ENCODE measurements at places on chromosomes 6 and 20.

DNA sequence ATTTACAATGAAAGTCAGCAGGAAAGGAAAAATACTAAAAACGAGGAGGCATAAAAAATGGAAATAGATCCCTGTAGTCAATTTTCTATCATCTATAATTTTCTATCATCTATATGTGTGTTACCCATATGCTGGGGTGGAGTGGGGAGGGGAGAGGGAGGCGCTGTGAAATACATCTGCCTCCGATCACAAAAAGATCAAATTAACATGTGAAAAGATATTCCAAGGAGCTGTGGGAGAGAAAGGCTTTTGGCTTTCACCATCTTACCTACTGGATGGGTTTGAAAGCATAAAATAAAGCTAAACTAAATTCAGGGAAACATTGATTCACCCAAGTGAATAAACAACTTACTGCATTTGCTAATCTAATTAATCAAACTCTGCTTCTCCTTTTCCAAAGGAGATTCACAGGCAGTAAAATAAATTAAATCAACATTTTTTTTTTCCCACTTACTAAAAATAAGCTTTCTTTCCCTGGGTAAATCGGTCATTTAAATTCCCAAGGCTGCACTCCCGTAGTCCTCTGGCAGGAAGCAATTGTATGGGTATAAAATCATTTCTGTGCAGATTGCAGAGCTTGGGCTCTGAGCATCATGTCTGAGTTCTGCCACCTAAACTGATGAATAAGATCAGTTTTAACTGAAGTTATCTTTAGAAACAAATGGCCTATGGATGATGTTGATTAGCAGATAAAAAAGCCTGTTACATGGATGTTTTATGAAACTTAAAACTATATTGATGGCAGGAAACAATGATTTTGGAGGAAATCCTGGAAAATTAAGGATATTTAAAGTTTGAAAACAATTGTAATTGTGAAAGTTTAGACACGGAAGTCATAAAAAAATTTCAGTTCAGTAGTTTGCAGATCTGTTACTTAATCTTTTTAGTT lies 147.9 kb downstream of the SOX4 start:
- no peak for DNase-seq

DNA sequence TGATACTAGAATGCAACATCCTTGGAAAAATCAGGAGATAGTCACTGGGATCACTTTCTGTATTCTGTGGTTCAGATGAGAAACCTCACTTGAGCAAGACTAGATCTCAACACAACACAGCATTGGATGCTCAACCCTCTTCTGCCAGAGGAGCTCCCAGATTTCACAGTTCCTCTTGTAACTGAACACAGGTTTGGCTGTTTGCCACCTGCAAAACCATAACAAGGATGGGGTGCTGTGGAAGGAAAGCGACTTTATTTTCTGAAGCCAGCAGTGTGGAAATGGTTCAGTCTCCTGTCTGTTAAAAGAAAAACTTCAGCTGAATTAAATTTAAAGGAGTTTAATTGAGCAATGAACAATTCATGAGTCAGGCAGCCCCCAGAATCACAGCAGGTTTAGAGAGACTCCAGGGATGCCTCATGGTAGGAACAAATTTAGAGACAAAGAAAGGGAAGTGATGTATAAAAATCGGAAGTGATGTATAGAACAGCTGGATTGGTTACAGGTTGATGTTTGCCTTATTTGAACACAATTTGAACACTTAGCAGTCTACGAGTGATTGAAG lies 149.9 kb upstream of the UST start:
- DNase-seq, result no peak

GRCh38 chr6:9761220-9761619 lies 653.7 kb downstream of the TFAP2A start:
- DNase-seq, result no peak

DNA sequence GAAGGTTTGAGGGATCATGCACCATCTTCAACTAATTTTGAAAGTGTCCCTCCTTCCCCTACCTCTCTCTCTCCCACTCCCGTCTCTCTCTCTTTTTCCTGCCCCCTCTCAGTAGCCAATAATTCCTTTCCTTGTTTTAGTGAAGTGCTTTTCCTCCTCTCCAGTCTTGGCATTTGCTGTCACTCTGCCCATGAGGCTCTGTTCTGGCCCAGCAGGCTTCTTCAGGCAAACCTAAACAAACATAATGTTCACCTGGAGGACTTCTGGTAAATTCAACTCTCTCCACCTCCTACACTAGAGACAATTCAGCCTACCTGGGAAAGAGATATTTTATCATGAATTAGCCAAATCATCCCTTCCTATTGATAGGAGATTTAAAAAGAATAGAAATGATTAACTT lies 320.4 kb upstream of the RNF24 start:
- DNase-seq, result no peak

DNA sequence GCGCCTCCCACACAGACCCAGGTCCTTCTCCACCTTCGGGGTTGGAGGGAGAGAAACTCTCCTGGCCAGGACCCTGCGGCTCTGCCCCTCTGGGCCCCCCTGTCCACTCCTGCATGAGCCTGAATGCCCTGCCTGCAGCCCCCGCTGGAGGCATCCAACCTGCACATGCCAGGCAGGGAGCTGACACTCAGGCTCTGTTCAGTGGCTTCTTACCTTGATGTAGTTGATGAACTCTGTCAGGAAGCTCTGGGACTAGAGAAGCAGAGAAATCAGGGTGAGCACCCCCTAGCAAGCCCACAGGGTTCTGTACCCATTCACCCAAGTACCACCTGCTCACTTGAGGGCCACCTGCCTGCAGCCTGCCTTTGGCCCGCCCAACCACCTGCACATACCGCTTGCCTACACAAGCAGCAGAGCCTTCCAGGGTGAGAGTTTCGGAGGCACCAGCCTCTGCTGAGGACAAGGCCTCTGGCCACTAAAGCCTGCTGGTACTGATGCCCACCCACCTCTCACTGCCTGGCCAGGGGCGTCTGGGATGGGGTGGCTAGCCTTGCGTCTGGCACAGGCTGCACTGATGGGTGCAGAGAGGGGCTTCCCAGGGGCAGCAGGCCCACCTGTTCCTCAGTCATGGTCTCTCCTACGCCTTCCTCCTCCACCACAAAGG lies 9.7 kb downstream of the DDRGK1 start:
- DNase-seq, result no peak
